ENCODE measurements at places on chromosomes 12 and 14.

DNA sequence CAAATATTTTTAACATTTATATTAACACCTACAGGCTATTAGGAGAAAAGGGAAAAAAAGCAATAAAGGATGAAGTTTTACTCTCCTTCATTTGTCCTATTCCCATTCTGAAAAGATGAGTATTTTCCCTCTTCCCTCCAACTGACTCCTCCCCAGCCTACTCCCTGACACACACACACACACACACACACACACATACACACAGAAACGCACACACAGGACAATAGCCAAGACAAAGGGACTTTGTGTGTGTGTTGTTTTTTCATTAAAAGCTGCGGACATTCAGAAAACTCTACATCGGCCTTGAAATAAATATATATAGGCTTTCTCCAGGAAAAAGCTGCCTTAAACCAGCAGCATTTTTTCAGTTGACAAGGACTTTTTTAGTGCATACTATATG, 74.8 kb downstream of the PRKAB1 start:
- DNase-seq, result no peak

GRCh38 chr14:31201111-31201510, 6.5 kb downstream of the HECTD1 start:
- DNase-seq, result no peak

- DNase-seq, result no peak
Observed at GRCh38 chr12:48414021-48414420, 58.3 kb upstream of the ANP32D start.

- DNase-seq, result no peak
Observed at GRCh38 chr12:6964605-6965025, 5.8 kb downstream of the PHB2 start.

- DNase-seq, result no peak
Observed at GRCh38 chr12:121748218-121748570, 35.6 kb downstream of the TMEM120B start.

DNA sequence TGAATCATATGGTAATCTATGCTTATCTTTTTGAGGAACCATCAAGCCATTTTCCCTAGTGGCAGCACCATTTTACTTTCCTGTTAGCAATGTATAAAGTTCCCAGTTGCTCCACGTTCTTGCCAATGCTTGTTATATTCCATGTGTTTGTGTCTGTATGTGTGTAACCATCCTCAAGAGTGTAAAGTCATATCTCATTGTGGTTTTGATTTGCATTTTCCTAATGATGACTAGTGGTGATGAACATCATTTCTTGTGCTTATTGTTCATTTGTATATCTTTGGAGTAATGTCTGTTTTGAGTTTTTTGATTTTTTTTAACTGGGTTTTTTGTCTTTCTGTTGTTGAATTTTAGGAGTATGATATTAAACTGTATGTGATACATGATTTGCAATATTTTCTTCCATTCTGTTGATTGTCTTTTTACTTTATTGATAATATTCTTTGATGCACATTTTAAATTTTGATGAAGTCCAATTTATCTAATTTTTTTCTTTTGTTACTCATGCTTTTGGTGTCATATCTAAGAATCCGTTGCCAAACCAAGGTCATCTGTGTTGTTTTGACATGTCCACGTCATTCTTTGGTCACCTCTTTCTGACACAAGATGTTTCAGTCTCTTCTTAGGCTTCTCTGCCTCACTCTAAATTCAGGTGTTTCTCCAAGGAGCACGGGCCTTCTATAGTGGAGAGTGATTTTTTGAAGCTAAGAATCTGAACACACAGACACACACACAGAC, 36.1 kb downstream of the PPHLN1 start:
- no peak for DNase-seq

DNA sequence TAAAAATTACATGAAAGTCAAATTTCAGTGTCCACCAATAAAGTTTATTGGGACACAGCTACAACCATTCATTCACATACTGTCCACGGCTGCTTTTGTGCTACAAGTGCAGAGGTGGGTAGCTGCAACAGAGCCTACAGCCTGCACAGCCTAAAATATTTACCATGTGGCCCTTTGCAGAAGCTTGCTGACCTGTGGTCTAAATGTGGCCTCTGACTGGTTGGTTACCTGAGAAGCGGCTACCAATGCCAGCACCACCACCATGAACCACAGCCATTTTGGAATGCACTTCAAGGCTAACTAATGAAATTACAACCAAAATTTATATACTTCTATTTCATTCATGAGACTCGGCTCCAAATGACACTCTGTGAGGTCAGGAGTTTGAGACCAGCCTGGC, 58.6 kb downstream of the NT5DC3 start:
- no peak for DNase-seq

- no peak for DNase-seq
Observed at GRCh38 chr14:81523616-81524015, 10.0 kb downstream of the SEL1L start.

DNA sequence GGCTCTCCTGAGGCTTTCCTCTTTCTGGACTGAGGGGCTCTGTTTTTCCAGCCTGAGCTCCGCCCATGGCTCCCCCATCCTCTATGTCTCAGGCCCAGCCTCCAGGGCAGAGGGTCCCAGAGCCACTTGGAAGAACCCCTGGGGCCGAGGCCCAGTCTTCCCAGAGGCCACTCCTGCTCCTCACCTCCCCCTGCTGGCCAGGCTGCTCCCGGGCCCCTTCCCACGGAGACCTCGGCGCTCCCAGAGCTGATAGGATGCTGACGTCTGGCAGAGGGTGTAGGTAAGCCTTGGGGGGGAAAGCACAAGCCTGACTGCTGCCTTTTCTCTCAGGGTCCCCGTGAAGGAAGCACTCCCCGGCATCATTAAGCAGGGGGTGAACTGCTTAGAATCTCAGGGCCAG, 51.4 kb downstream of the ERH start:
- no peak for DNase-seq

DNA sequence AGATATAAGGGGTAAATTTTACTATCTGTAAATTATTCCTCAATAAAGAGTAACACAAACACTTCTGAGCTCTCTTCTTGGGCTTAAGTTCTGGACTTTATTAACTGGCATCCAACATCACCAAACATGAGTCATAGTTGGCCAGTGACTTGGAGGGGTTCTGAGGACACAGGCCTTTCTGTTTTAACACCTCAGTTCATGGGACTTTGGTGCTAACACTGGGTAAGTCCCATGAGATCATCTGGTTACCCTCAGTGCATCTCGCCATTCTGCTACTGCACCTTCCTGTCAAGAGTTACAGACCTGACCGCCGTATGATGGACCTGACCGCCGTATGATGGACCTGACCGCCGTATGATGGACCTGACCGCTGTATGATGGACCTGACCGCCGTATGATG, 9.9 kb downstream of the SLC15A4 start:
- DNase-seq, result no peak

DNA sequence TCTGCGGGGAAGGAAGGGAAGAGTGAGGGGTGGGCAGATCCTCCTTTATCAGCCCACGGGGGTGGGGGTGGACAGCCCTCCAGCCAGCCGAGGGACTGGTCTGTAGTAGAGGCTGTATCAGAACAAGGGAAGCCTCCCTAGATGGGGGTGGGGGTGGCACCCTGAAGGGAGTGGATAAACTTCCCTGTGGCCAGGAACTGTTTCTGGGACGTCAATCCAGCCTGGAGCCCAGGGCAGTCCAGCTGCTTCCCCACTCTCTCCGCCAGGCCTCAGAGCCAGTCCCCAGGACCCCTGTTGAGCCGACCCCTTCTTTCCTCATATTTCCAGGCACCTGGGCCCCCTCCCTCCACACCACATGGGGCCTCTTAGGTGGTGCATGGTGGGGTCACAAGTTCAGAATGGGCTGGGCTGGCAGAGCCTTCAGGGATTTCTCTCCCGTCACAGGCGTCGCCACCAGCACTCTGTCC, 6.7 kb downstream of the PLD4 start:
- no peak for DNase-seq

DNA sequence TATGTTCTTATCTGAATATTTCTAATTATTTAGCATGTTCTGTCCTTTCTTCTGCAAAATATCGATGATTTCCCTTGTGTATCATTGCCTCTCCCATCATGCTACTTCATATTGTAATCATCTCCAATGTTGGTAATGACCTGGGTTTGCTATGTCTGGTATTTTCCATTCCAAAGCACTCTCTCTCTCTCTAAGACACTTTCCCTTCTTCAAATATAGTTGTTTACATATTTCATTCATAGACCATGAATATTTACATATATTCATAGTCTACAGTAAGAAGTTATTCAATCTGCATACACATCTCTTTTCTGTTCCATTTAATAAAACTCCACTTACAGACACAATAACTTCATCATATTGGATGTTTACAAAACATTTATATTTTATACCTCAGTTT, 1516.5 kb upstream of the FLRT2 start:
- no peak for DNase-seq

DNA sequence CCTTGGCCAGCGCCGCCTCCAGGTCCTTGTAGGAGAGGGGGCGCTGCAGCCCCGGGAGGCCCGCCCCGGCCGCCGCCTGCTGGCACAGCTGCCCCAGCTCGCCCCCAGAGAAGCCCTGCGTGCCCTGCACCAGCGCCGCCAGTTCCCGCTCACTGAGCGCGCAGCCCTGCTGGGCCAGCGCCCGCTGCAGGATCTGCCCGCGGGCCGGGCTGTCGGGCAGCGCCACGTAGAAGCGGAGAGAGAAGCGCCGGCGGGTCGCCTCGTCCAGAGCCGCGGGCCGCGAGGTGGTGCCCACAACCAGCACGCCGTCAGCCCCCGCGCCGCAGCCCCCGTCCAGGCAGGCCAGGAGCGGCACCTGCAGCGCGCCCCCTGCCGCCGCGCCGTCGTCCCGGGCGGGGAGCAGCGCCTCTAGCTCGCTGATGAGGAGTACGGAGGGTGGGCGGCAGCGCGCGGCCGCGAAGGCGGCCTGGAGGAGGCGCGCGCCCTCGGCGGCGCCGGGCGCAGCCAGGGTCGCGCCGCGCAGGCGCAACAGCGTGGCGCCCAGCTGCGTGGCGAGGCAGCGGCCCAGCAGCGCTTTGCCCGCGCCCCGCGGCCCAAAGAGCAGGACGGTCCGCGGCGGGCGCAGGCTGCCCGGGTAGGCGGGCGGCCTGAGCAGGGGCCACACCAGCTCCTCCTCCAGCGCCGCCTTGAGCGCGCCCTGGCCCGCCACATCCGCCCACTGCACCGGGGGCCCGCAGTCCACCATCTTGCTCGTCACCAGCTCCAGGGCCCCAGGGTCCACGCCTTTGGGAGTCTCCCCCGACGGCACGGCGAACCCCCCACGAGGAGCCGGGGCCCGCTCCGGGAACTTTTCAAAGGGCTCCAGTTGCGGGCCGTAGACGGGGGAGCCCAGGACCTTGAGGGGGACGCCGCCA, 27.7 kb downstream of the FIGNL2 start:
- peak; percentile 80 for DNase-seq

- DNase-seq, result no peak
Observed at GRCh38 chr14:39203659-39204606, 28.9 kb downstream of the PNN start.

GRCh38 chr12:25797386-25797785, 161.1 kb upstream of the RASSF8 start:
- no peak for DNase-seq

GRCh38 chr14:38089123-38089522, 118.6 kb upstream of the SSTR1 start:
- no peak for DNase-seq

DNA sequence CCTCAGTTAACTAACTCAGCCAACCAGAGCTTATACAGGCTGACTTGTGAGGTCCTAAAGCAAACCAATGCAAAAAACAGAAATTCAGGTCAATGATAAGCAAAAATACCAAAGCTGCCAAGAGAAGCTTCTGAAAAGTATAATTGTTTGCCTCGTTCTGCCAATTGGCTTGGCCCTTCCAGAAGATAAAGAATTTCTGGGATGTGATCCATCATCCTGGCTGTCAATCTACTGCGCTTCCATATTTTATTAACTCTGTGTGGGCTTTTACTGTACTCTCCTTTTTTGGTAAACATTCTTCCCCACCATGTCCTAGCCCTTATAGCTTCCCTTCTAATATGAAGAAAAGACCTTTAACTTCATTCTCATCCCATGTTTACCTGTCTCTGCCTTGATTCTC, 387.9 kb downstream of the TMEM117 start:
- DNase-seq, result no peak

DNA sequence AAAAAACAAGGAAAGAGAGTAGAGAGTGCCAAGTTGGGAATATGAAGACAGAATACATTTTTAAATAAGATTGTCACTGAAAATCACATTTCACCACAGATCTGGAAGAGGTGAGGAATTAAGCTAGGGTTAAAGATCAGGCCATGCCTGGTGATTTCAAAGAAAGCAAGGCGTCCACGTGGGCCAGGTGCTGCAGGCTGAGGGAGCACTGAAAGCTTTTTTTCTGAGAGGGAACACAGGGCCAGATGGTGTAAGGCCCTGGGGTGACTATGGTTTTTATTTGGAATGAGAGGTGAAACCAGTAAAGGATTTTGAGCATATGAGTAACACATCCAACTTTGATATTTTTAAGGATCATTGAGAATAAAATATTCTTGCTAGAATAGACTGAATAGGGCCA, 20.9 kb downstream of the SYT1 start:
- no peak for DNase-seq

DNA sequence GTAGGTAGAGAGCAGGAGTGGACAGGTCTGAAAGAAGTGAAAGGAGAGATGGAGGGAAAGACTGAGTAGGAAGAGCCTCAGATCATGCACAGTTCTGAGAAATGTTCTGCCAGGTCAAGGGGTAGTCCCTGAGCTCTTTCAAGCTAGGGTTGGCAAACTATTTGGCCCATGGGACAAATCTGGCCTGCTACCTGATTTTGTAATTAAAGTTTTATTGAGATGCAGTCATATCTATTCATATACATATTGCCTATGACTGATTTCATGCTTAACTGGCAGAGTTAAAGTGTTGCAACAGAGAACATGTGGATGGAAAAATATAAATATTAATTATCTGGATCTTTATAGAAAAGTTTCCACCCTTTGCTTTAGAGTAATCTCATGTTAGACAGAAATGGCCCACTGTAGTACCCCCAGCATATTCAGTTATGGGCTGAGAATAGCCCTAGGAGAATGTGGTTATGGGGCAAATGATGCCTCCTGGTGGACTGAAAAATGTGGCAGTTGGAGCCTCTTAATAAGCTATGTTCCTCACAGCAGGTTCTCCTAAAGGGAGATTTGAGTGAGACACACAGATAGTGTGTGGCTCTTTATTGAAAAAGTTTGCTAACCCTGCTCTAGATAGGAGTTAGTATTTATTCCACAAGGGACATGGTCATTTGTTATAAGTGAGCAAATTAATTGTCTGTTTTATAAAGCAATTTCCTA, 476.9 kb downstream of the LRIG3 start:
- DNase-seq, result no peak

GRCh38 chr14:92586963-92587699, 73.5 kb downstream of the RIN3 start:
- no peak for DNase-seq

DNA sequence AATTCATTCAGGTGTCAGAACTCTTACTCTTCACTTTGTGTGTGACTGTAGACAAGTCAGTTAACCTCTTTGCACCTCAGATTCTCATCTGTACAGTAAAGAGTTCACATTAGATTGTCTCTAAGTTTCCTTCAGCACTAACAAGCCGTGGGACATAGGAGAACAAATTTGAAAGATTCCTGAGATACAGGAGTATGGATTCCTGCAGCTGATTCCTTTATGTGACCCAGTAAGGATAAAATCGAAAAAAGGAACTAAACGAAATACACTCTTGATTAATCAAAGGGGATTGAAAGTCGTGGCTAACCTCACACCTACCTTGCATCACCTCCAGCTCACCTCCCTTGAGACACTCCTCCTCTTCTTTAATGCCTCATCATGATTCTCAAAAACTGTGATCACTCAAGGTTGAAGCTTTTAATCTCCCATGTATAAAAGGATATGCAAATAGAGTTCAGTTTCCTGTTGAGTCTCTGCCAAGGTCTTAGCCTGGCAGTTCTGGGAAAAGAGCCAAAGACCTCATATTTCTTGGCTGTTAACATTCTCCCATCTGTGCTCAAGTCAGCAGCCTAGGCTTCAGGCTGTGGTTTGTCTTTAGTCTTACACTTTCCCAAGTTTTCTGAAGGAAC, 156.6 kb downstream of the DAD1 start:
- no peak for DNase-seq
